Activated naive CD4-positive, alpha-beta T cell treated with anti-CD3 and anti-CD28 coated beads, Interleukin-2, amount 10 ng/mL, durations not matched to agents 5 hours and 36 hours (primary cell): ENCODE measurements at places on chromosomes 2 and 18. TPM values are rescaled to one million over a fixed set of nuclear protein-coding genes. Genes with fewer than 3 reads are reported as not detected.

The TMEM214 gene
- 69.7 TPM for total RNA-seq

The RAB27B gene
- total RNA-seq = 2.1 TPM

The GREB1L gene
- not detected for total RNA-seq

The AMER3 gene
- total RNA-seq = not detected

The HOXD12 gene
- total RNA-seq = not detected

The LIMS3 gene
- 1.6 TPM for total RNA-seq

The CYP26B1 gene
- not detected for total RNA-seq

The TMEM185B gene
- 22.8 TPM for total RNA-seq
